Tongue (tissue), 3 donors: ENCODE measurements at places on chromosomes 4 and X.

GRCh38 chr4:81221303-81222081, 6.5 kb upstream of the PRKG2 start:
- no peak for DNase-seq

DNA sequence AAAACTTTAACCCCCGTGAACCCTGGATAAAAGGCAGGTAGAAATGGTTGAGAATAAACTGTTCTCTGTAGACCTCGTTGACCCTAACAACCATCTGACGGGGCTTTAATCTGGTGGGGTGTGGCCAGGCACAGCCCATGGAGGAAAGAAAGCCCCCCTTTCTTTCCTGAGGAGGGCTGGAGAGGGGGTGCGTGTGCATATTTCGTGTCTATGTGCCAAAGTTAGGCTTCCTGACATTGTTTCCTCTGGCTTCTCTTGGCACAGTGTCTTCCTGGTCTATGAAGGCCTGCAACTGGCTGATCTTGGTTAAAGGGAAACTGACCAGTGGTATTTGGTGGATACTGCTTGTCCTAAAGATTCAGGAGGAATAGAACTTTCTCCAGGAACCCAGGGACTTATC, 97.1 kb downstream of the MGST2 start:
- no peak for DNase-seq

- DNase-seq = no peak
Measured at GRCh38 chrX:140725500-140725899, 15.9 kb downstream of the LINC00632 start.

DNA sequence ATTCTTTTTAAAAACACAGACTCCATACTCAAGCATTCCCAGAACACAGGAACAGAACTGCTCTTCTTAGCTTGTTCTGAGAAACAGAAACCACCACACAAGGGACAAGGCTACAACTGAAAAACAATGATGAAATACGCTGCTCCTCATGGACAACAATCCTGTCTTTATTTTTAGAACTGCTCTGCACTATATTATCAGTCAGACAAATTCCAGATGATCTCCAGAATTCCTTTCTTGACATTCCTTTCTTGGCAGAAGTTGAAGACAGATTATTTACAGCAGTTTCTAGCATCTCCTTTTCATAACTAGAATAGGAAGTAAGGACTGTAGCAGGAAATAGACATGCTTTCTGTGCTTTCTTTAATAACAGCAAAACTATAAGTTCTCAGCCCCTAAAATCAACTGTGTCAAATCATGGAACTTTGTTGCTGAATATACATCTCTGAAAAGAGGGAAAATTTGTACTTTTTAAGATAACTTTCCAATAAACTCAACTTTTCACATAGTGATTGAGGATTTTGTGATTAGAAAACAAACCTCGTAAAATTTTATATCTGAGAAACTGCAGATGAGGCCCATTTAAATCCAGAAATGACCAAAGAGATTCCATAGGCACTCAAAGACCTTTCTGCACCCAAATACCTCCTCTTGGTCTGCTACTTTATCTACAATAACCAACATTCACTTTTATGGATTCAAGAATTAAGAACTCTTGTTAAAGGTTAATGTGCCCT, 35.9 kb downstream of the ANTXR2 start:
- DNase-seq = peak; percentile 84

DNA sequence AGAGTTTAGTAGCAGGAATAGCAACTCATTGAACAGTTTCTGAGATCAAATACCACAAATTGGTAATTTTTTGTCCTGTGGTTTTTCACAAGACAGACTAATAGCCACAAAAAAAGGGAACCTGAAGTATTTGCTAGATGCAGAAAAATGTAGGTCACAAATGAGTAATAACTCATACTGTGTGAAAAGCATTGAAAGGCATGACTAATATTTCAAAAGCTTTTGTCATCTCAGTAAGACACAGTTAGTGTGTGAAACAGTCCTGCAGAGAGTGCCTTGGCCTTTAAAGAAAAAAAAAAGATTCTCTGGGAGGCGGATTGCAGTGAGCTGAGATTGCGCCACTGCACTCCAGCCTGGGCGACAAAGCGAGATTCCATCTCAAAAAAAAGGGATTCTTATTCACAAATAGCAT, 31.4 kb upstream of the SLC25A31 start:
- no peak for DNase-seq

DNA sequence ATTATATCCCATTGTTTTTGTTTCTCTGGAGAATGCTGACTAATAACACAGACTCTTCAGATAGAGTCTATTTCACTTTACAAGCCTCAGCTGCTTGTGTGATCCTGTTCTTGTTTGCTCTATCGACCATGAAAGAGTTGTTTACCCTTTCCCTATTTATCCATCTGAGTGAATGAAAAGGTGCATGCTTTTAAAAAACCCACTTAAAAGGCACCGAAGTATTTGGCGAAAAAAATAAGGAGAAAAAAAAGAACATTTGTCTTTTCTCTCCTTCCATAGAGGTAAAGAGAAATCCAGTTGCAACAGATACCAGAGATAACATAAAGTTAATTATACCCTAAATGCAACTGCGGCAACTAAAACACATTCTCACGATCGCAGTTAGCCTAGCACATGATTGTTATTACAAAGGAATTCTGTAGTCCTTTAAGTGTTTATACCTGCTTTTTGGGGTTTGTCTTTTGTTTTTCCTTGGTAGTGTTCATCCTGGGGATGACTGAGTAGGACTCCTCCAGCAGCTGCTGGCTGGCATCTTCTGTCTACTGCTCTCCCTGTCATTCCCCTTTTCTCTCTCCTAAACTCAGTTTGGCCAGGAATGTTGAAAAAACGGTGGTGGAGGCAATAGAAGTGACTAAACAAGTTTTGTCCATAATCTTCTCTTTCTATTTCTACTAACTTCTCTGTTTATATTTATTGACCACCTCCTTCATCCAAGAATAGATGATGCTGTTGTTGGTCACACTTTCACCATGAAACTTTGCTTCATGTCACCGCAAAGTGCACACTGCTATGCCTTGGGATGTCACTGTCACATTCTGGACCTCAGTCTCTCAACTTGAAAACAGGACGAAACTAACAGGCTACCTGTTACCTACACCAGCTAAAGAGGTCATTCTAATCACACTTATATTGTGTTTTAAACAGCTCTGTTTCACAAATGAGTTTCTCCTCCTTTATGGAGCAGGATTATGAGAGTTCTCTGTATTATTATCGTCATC, 41.9 kb upstream of the FRAS1 start:
- no peak for DNase-seq

GRCh38 chr4:52968691-52969090, 106.6 kb downstream of the RASL11B start:
- DNase-seq = no peak

- DNase-seq = no peak
Measured at GRCh38 chr4:53016099-53016820, 154.1 kb downstream of the RASL11B start.

GRCh38 chr4:14049946-14050345, 422.4 kb upstream of the BOD1L1 start:
- no peak for DNase-seq

DNA sequence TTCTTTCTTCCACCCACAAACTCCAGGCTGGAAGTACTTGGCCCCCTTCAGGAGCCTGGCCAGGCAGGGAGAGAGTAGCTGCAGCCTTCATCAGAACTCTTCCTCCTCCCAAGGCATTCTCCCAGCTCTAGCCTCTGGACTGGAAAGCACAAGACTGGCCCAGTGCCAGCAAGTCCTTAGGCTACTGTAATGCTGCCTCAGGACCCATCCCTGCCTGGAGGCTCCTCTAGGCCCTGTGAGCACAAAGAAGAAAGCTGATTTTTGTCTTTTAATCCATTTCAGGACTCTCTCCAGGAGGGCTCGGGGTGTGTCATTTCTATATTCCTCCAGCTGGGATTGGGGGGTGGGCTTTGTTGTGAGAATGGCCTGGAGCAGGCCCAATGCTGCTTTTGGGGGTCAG, 10.8 kb downstream of the AWAT2 start:
- no peak for DNase-seq

- DNase-seq = peak; percentile 17
Measured at GRCh38 chrX:17368002-17368401, 7.0 kb upstream of the NHS start.

- DNase-seq = peak; percentile 8
Measured at GRCh38 chrX:147602176-147602696, 309.5 kb upstream of the FMR1 start.

GRCh38 chr4:124710015-124710741, 2.4 kb downstream of the ANKRD50 start:
- peak; percentile 51 for DNase-seq

DNA sequence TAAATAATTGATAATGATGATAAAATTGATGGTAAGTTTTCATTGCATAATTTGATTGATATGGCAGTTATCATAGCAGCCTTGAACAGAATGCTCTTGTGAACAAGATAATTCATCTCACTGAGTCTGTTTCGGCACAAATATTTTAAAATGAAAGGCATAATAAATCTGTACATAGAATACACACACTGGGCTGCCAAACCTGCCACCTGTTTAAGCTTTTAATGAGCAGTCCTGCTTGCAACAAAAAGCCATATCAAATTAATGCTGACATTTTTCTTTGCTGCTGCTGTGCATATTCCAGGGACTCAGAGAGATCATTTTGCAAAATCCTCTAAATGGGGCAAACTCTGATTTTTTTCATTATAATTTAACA, 201.1 kb downstream of the ARHGAP24 start:
- DNase-seq = peak; percentile 79

DNA sequence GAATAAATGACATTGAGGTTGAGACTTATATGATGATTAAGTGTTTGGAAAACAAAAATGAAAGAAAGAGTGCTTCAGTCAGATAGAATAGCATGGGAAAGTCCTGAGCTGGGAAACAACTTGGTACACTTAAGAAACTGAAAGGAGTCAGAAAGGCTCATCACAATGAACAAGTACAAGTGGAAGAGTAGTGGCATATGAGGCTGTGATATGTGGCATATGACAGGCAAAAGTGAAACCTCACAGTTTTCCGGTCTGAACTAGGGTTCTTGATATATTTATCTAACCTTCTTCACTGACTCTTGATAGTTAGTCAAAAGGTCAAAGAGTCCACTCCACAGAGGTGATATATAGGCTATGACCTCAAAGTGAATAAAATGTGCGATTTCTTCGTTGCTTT, 537.1 kb upstream of the CXorf51A start:
- DNase-seq = no peak

- no peak for DNase-seq
Measured at GRCh38 chrX:9605484-9605883, 140.6 kb downstream of the TBL1X start.

DNA sequence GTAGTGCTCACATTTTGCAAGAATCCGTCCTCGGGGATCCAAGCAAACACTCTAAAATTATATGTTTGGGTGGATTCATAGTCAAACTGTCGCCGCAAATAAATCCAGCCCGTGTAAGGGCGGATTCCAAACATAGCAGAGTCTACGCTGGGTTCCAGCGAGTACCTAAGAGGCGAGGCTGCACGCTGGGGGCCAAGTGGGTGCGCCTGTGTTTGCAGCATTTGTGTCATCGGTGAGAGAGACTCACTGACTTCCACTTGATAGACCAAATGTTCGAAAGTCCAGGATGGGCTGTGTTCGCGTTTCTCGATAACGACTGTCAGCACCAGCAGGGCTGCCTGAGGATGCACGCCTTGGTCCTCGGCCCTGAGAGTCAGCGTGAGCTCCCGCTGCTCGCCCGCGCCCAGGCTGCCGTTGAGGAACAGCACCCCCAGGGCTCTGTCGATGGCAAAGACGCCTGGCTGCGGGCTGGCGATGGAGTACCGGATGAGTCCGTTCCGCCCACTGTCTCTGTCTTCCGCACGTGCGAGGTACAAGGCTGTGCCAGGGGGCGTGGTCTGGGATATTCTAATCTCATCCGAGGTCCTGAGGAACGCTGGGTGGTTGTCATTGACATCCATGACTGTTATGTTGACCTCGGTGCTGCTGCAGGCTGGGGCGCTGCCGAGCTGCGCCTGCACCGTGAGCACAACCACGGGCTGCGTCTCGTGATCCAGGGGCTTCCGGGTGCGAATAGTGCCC, 158.7 kb downstream of the DCHS2 start:
- peak; percentile 57 for DNase-seq

DNA sequence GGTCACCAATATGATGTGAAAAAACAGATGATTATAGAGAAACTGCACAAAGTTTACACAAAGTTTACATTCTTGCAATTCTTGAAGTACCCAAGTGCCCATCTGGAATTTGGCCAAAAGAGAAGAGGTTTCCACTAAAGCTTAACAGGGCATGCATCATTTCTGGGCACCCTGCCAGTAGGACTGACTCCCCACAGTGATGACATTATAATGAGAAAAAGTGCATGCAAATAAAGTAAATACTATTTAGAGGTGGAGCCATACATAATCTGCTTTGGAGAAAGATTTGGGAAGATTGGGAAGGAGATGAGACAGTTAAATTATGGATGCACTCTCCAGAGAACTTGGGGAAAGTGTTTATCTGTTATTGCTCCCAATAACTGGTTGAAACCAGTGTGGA, 93.7 kb upstream of the TRPC3 start:
- DNase-seq = peak; percentile 83

DNA sequence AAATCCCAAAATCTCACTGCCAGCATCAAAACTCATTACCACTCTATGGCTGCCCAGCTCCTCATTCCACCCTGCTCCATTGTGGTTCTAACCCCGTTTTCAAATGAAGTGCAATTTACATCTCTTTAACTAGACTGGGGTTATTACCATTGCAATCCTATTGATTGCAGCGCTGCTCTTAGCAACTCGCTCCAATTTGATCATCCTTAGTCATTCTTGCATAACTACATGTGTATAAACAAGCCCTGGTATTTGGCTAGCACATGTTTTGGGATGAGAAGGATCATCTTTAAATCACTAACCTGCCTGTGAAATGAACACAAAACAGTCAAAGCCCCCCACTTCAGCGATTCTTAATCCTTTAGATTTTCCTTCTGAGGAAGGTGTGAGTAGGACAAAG, 340.1 kb upstream of the PPARGC1A start:
- DNase-seq = no peak

DNA sequence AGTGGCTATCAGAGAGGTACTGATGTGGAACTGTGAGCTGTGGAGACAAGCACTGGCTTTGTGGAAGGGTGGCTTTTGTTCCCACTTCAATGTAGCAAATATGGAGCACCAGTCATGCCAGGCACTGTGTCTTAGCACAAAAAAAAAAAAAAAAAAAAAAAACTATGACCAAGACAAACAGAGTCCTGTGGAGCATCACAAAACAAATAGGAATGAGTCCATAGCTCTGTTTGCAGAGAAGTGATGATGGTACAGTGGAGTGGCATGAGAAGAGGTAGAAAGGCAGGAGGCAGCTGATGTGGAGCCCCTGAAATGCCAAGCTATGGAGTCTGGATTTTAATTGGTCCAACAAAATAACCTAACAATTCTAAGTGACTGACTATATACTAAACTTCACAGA, 116.9 kb downstream of the RAB28 start:
- DNase-seq = no peak

DNA sequence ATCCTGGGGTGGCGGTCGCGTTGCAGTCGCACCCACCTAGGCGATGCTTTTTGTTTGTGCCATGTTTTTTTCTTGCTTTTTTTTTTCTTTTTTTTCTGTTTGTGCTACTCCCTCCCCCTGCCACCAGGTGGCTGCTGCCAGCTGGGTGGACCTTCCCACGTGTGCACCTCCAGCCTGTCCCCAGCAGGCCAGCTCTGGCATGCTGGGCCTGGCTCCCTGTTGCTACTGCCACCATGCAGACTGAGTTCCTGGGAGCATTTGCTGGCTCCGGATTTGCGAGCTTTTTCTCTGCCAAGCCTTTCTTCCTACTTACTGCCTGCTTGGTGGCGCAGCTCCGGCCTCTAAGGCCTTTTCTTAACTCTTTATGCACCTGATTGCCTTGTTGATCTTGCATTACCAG, 161.2 kb upstream of the WDFY3 start:
- DNase-seq = peak; percentile 59

GRCh38 chrX:80223982-80224579, 196.2 kb upstream of the TENT5D start:
- no peak for DNase-seq
